NCI-H1417 treated with DMSO at 0.1 percent for 48 hours (cell line): ENCODE measurements at places on chromosomes 5 and 9.

GRCh38 chr5:24854850-24855249 is 210.1 kb upstream of the CDH10 start:
- DNase-seq: no peak

- DNase-seq: no peak
Measured at GRCh38 chr5:1468629-1469527, 23.6 kb upstream of the SLC6A3 start.

DNA sequence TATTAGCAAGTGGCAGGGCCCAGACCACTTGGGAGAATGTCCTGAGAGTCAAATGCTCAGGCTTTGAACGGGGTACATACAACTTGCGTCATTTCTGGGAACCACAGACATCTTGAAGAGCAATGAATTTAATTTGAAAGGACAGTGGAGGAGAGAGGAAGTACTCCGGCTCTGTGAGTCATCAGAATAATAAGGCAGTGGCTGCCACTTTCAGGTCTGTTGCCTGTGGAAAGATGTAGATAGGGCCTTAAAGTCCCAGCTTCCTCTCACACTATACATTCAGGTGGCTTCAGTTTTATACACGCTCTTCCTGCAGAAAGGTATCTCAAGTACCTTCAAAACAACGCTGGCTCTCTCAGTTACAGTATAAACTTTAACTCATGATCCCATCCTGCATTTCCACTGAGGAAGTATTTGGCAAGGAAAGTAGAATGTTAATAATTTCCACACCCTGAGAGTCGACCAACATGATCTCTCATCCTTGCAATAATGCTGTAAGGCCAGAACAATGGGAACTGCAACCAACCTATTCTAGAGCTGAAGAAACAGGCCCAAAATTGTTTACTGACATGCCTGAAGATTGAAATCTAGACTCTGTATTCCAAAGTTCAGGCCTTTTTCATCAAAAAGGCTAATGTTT is 6.8 kb upstream of the PRUNE2 start:
- DNase-seq: no peak

- no peak for DNase-seq
Measured at GRCh38 chr5:126695091-126695490, 81.8 kb upstream of the LMNB1 start.

- DNase-seq: no peak
Measured at GRCh38 chr9:1837453-1838084, 177.6 kb upstream of the SMARCA2 start.

- no peak for DNase-seq
Measured at GRCh38 chr9:69186841-69187611, 12.9 kb downstream of the TJP2 start.

- no peak for DNase-seq
Measured at GRCh38 chr5:143146161-143146560, 257.3 kb downstream of the NR3C1 start.

DNA sequence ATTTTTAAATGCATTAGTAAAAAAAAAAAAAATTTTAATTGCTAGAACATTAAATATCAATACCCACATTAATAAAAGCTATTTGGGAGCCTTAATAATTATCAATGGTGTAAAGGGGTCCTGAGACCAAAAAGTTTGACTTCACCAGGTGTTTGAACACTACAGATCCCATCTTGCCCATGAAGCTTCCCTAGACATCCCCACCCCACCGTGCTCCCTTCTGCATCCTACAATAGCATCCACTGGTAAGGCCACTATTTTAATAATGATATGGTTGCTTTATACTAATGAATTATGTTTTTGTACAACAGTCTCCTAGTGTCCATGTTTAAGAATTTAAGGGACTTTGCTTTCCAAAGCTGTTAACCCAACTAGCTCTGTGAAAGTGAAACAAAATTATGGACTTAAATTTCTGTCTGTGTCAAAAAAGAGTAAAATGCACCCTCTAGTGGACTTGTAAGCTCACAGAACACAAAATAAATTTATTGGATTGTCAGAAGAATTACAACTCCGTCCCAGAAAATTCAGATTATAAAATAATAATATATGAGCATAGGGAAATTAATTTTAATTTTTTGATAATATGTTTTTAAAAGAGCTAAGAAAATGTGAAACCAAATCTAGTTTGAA is 76.0 kb downstream of the ARL15 start:
- no peak for DNase-seq

GRCh38 chr9:30630459-30630858 is 1754.0 kb upstream of the ACO1 start:
- DNase-seq: no peak
